ENCODE measurements at places on chromosomes 4 and X. TPM values are rescaled to one million over a fixed set of nuclear protein-coding genes. Genes with fewer than 3 reads are reported as not detected.

DNA sequence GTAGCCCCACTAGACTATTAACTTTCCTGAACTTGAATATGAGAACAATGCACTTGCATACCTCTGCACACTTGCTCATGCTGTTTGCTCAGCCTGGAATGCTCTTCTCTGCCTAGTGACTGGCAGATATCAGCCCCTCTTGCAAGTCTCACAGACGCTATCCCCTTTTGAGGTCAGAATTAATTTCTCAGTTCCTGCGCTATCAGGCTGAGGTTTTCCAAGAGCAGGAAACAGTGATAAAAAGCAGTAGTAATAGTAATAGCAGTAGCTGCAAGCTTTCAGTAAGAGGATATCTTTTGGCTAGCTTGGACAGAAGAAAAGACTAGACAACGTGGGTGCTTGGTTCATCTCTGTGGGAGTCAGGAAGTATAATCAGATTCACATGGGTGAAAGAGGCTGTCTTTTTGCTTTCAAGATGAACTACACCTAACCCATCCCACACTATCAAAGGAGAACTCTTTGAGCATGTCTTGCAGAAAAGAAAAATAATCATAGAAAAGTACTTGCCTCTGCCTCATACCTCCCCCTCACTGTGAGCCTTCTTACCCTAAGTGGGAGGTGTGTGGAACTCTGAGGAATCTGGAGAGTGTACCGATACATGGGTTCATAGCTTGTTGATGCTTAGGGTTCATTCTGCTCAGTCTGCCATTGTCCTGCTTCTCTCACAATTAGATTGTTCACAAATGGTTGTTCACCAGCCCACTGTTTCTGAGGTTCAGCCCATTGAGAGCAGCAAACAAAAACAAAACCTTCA is 11.3 kb upstream of the DRP2 start:
- DNase-seq: peak; percentile 4

- DNase-seq: no peak
Measured at GRCh38 chrX:153871946-153872878, 13.8 kb downstream of the L1CAM start.

DNA sequence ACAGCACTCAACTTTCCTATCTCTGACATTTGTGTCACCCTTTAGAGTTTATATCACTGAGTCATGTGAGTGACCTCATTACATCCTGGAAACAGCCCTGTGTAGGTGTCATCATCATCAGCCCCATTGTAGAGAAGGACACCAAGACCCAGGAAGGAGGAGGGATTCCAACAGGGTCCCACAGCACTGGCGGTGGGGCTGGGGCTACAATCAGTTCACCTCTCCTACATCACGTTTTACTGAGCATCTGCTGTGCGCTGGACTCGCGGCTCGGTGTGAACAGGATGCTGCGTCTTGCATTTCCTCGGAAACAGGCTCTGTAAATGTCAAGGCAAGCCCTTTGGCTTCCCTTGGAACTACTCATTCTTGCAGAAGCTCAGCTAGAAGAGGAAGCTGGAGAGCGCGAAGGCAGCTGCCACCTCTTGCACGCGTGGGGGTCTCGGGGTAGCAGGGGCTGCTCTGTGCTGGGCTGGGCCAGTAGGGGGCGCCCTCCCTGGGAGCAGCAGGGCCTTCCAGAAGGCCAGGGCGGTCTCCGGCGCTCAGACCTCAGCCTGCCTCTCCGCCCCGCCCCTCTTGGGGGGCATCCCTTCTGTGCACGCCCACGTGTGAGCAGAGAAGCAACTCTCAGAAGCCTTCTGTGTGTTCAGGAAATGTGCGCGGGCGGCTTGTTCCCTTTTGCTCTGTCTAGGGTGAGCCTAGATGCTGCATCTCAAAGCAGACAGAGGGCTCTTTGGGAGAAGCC is 29.0 kb downstream of the REELD1 start:
- peak; percentile 90 for DNase-seq

DNA sequence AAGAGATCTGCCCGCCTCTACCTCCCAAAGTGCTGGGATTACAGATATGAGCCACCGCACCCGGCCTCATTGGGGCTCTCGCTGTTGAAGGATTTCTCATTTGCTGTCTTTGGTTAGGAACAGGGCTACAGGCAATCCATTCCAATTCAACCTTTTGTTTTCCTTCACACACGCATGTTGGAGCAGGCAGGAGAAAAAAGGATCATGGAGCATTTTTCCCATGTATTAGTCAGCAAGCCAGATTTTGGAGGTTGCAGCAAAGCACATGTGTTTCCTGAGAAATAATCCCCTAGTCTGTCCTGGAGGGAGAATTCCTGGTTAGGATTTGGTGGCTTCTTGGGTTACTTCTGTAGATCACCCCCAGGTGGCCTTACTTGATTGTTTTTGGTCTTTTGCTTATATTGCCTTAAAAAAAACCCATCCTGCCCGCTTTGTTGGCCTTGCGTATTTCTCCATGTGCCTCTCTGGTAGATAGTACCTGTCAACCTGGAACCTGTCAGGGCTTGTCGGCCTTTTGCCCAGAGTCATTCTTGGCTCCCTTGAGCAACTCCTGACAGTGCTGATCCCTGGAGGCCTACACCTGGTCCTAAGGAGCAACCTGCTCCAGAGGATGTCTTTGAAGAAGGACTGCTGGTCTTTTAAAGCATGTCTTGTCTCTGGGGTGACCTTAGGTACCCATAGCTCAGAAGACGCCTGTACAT is 82.4 kb upstream of the CLCN4 start:
- DNase-seq: no peak

PDE5A gene
- total RNA-seq: 0.47 TPM

PCDH19 gene
- total RNA-seq: 0.02 TPM

GPR143 gene
- not detected for total RNA-seq

DNA sequence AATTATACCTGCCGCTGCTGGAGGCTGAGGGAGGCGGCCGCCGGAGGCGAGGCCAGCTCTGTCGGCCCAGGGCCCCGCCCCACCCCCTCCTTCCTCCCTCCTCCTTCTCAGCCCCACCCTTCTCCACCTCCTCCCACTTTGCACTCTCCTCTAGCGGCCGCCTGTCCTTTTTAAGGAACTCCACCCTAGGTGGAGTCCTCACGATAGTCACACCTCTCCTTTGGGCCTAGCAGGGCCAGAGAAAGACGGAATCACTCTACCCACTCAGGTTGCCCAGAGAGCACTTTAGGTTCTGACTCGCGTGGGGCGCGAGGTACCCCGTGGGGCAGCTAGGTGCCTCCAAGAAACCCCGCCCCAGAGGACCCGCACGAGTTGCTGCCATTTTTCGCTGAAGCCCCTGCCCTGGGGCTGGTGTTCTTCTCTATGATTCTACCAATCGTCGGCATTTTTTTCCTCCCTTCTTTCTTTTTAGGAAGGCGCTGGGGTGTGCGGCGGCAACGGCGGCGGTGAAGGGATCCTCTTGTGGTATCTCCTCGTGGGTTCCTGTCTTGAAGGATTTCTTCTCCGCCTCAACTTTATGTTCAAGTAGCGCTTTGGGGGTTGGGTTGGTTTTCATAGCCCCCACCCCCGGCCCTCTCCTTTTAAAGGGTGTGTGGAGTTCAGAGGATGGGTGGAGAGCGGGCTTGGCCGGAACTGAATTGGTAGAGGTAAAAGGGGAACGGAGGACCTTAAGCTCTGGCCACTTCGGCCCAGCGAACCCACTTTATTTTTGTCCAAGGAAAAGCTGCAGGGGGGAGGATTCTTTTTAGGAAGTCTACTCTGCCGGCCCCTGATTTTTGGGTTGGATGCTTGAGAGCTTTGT is at the start of gene KLF8:
Gene KLF8, plus strand, starts transcription at position 136 of the 862 bp plus-strand sequence. CDS start 979 bp downstream, outside the sequence.
- DNase-seq: peak; percentile 70

LIMCH1 gene
- not detected for total RNA-seq

CENPVL1 gene
- not detected for total RNA-seq

Data from activated CD4-positive, alpha-beta T cell treated with anti-CD3 and anti-CD28 coated beads for 36 hours (primary cell).